ENCODE measurements at places on chromosomes 4 and X.

GRCh38 chrX:68762766-68763165 is 66.1 kb upstream of the EFNB1 start:
- DNase-seq = no peak

- no peak for DNase-seq
Measured at GRCh38 chr4:7561557-7561956, 126.8 kb upstream of the PSAPL1 start.

GRCh38 chr4:76007089-76007862 is at the start of gene CXCL9:
TSS of gene CXCL9 (minus strand) at chr4:76007509. CDS start at chr4:76007449, 60 bp downstream.
- no peak for DNase-seq

- no peak for DNase-seq
Measured at GRCh38 chr4:32037399-32037798, 1317.2 kb downstream of the PCDH7 start.

DNA sequence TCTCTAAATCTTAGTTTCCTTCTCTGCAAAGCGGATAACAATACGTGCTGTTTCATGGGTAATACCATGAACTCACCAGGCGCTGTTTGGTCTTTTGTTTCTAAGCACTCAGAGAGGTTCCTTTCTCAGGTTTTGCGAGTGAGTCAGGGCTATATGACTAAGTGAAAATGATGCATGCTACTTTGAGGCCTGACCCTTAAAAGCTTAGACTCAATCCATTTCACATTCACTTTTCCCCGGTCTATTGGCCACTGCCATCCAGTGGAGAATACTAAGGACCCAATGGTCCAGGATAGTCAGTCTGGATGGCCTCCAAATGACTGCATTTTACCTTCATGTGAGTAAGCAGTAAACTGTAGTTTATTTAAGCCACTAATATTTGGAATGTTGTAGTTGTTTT is 400.8 kb upstream of the SLIT2 start:
- DNase-seq = no peak

GRCh38 chr4:116374815-116375214 is 710.6 kb downstream of the TRAM1L1 start:
- no peak for DNase-seq

- DNase-seq = no peak
Measured at GRCh38 chr4:177064729-177065394, 244.8 kb upstream of the NEIL3 start.

GRCh38 chrX:153342762-153343558 is 9.0 kb downstream of the ZNF275 start:
- no peak for DNase-seq

DNA sequence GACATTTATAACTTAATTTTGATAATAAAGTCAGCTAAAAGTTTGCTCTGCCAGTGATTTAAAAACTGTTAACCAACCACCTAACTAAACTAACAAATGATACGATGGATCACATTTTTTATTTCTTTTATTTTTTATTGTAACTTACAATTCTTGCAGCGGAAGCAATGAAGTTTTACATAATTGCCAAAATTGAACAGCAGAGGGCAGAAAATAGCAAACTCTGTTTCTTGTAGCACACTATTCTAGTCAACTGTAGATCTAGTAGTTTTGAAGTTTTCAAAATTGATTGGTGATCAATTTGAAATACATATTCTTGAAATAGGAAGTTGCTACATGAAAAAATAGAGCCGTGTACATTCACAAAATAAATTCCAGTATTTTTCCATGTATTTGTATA is 2.8 kb upstream of the GRIA2 start:
- no peak for DNase-seq

- no peak for DNase-seq
Measured at GRCh38 chrX:51813886-51814460, 70.7 kb downstream of the GSPT2 start.

GRCh38 chr4:17280261-17281018 is 231.4 kb downstream of the QDPR start:
- DNase-seq = no peak

- DNase-seq = no peak
Measured at GRCh38 chrX:56763556-56764152, 34.6 kb downstream of the NBDY start.

DNA sequence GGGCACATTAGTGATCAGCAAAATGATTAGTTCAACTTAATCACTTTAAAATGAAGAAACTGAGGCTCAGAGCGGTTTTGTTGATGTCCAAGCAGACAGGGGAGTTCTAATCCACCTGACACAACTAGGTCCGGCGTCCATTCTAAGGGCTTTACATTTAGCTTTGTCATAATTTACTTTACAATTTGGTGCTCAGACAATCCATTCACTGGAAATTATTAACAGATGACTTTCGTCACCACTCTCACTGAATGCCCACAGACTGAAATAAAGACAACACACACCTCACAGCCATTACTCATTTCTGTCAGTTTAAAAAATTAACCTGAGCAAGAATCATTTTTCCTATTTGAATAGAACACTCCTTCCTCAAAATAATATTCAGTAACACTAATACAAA is 10.8 kb downstream of the NR3C2 start:
- no peak for DNase-seq

DNA sequence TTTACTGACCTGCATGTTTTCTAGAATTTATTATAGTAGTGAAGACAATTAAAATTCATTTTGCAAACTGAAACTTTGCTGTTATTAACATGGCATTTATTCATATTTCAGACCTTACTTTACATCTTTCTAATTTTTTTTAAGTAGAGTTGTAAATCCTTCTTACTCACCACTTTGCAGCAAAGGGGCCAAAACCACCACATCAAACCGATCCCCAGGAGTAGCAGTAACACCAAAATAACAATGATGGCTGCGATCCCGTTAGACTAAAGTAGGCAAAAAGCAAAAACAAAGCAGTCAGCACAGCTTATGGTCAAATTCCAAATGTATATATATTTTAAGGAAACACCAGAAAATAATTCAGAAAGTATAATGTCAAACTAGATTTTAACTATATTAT is 64.7 kb downstream of the ANTXR2 start:
- DNase-seq = no peak

DNA sequence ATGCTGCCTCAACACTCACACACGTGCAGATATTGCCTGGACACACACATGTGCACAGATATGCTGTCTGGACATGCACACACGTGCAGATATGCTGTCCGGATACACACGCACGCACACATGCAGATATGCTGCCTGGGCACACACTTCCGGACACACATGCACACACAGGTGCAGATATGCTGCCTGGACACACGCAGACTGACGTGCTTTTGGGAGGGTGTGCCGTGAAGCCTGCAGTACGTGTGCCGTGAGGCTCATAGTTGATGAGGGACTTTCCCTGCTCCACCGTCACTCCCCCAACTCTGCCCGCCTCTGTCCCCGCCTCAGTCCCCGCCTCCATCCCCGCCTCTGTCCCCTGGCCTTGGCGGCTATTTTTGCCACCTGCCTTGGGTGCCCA is 14.7 kb downstream of the FGFRL1 start:
- DNase-seq = peak; percentile 53

All from liver (tissue), 10 donors.